ACHN (cell line): ENCODE measurements at places on chromosomes 16 and 17.

GRCh38 chr16:30615358-30616091 is 5.3 kb upstream of the ZNF689 start:
- peak; percentile 78 for DNase-seq

DNA sequence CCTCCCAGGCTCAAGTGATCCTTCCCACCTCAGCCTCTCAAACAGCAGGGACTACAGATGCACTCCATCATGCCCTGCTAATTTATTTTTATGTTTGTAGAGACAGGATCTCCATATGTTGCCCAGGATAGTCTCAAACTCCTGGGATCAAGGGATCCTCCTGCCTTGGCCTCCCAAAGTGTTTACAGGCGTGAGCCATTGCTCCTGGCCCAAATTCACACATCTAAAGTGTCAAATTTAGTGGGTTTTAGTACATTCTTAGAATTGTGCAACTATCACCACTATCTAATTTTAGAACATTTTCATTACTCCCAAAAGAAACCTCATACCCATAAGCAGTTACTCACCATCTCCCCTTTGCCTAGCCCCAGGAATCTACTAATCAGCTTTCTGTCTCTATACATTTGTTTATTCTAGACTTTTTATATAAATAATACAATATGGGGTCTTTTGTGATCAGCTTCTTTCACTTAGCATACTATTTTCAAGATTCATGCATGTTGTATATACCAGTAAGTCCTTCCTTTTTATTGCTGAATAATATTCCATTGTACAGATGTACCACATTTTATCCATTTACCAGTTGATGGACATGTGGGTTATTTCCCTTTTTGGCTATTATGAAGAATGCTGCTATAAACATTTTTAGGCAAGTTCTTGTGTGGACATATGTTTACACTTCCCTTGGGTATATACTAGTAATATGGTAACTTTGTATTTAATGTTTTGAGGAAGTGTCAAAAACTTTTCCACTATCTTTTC is 25.1 kb upstream of the ITGA2B start:
- DNase-seq = no peak

GRCh38 chr16:84544031-84544773 is 39.7 kb upstream of the MEAK7 start:
- DNase-seq = no peak

- DNase-seq = no peak
These were observed 213.4 kb downstream of the SOX9 start for GRCh38 chr17:72334205-72334604.

- no peak for DNase-seq
These were observed 113.4 kb downstream of the BRIP1 start for GRCh38 chr17:61749823-61750404.

GRCh38 chr17:76528156-76528527 is 9.4 kb downstream of the CYGB start:
- DNase-seq = no peak

GRCh38 chr16:75486676-75487313 is 8.4 kb downstream of the CHST6 start:
- no peak for DNase-seq

DNA sequence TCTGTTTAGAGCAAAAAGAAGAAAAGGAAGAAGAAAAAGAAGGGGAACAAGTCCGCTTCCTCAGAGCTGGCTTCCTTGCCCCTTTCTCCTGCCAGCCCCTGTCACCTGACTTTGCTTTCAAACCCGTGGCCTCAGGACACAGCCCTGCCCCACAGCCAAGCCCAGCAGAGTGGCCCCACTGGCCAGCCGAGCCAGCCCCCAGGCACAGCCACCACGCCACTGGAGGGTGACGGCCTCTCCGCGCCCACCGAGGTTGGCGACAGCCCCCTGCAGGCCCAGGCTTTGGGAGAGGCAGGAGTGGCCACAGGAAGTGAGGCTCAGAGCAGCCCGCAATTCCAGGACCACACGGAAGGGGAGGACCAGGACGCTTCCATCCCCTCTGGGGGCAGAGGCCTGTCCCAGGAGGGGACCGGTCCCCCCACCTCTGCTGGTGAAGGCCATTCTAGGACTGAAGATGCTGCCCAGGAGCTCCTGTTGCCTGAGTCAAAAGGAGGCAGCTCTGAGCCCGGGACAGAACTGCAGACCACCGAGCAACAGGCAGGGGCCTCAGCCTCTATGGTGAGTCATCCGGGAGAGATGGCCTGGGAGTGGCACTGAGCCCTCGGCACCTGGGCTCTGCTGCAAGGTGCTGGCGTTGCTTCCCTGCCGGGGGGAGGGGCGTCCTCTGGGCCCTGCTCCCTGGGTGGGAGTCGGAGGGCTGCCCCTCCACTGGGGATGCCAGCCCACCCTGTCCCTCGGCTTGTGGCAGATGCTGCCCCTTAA is 27.3 kb downstream of the RNF213 start:
- DNase-seq = no peak

DNA sequence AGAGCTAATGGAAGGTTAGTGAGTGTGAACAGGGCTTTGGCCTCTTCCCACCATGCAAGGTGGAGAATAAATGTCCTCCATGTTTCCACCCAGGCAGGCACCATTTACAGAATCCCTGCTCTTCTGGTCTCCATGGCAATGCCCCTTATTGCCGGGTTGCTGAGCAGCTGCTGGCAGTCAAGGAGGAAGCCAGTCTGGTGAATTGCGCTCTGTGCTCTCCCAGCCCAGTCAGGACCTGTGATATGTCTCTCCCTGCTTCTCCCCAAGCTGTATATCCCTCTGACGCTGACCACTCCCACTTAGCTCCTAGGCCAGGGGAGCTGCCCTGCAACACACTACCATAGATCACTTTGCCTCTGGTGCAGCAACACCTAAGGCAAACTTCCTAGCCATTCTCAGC is 402.1 kb upstream of the ERCC4 start:
- no peak for DNase-seq

GRCh38 chr17:82237746-82238471 is 9.1 kb downstream of the SLC16A3 start:
- no peak for DNase-seq

- DNase-seq = no peak
These were observed 279.8 kb downstream of the UTP18 start for GRCh38 chr17:51540151-51540550.

GRCh38 chr17:57761887-57762286 is 16.8 kb upstream of the CCDC182 start:
- no peak for DNase-seq
